D341Med (cell line): ENCODE measurements at places on chromosomes 7 and 10.
A peak's percentile ranks its signal among the peaks of the same experiment; 100 is the strongest.

GRCh38 chr7:48053736-48054135, 18.4 kb downstream of the C7orf57 start:
- no peak for DNase-seq

GRCh38 chr7:22435720-22436119, 64.3 kb downstream of the STEAP1B start:
- DNase-seq: no peak

DNA sequence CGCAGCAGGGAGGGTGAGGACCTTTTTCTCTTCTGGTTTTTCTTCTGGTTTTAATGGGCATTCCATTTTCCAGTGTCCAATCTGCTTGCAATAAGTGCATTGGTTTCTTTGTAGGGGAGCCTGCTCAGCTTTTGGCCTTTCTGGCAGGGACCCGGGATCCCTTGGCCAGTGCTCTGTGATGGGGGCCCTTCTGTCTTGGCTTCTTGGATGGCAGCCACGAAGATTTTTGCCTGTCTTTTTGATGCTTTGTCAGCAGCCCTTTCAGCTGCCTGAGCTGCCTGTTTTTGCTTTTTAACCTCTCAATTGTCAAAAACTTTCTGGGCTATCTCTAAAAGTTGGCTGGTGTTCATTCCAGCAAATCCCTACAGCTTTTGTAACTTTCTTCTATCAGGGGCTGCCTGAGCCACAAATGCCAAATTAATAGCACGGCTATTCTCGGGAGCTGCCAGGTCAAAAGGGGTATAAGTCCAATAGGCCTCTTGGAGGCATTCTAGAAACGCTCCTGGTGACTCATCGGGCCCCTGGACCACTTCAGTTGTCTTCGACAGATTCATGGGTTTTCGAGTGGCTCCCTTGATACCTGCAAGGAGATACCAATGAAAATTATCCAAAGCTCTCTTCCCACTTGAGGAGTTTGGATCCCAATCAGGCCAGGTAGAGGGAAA, 179.9 kb upstream of the MBL2 start:
- DNase-seq: no peak

DNA sequence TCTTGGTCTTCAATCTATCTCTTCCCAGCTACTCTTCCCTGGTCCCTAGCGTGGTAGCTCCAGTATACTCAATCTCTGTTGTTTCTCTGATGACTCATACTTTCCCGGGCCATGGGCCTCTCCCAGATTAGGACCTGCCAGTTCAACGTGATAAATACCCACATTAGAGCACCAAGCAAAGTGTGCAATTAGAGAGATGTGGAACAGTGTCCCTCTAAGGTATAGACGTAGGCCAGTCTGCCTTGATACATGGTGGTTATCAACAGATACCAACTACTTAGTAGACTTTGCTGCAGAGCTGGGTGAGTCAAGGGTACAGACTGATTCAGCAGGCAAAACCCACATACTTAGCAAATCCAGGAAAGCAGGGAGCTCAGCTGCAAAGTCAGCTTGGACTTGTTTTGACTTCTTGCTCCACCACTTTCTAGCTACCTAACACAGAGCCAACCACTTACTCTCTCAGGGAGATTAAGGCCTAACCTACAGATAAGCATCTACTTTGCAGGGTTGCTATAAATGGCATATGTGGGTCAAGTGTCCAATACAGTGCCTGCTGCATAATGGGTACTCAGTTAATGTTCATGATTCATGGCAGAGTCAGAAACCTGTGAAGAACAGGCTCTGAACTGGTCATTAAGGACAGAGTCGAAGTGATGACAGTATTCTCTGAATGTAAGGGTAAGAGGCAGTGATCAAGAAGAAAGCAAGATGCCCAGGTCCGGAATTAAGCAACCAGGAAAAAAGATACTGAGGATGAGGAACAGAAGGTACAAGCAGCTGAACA, 176.1 kb downstream of the CHN2 start:
- DNase-seq: no peak

DNA sequence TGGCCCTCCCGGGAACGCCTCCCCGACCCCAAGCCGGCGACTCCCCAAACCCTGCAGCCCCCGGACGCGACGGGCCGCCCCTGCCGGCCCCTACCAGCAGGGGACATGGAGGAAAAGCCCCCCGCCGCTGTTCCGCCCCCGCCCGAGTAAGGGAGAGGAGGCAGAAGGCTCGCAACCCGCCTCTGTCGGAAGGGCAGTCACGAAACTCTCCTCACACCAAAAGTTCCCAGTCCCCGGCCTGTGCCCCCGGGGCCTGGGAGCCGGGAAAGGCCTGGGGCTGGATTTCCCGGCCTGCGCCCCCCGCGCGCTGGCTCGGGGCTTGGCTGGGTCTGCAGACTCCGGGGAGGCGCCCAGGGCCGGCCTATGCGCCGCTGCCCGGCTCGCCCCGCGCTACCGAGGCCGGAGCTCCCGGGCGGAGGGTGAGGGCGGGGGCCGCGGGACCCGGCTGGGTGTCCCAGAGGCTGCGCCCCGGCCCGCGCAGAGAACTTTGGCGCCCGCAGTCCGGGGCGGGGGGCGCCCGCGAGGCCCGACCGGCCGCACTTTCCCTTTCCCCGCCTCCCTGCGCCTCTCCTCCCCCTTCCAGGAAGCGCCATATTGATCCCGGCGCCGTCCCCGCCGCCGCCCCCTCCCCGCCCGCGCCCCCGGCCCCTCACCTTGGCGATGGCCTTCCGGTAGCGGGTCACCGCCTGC, 728 bp downstream of the PARD3 start:
- peak; percentile 82 for DNase-seq

DNA sequence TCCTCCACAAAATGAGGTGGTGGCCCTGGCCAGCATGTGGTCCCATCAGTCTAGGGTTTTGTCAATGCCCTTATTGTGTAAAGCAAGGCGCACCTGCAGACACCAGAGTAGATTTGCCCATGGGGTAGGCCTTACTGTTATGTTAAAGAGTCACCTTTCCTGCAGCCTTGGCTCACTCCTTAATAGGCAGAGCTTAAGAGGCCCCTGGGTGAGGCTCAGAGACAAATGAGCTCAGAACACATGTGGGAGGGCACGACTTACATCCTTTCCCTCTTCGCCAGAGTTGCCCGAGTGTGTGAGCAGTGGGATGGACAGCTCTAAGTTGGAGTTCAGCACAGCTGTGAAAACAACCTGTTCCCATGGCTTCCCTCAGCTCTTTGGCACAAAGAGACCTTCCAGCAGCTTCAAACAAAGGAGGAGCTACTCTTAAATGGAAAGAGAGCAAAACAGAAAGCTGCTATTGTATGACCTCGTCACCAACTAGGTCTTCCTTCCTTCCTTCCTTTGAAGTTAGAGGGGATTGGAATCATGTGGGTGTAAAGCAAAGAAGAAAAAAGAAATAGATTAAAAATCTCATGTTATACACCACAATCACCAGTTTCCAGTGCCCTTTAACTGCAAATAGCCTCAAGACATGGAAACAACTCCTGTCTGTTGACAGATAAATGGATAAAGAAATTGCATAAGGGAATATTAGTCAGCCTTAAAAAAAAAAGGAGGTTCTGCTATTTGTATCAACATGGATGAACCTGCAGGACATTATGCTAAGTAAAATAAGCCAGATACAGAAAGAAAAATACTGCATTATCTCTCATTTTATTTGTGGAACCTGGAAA, 11.9 kb upstream of the XPNPEP1 start:
- no peak for DNase-seq

GRCh38 chr10:118332236-118332635, 9.9 kb downstream of the FAM204A start:
- DNase-seq: no peak

- DNase-seq: no peak
Measured at GRCh38 chr7:132102942-132103341, 473.3 kb downstream of the PLXNA4 start.
